ENCODE measurements at places on chromosomes 2 and 18. TPM values are rescaled to one million over a fixed set of nuclear protein-coding genes. Genes with fewer than 3 reads are reported as not detected.

The GKN2 gene
- not detected for total RNA-seq

DNA sequence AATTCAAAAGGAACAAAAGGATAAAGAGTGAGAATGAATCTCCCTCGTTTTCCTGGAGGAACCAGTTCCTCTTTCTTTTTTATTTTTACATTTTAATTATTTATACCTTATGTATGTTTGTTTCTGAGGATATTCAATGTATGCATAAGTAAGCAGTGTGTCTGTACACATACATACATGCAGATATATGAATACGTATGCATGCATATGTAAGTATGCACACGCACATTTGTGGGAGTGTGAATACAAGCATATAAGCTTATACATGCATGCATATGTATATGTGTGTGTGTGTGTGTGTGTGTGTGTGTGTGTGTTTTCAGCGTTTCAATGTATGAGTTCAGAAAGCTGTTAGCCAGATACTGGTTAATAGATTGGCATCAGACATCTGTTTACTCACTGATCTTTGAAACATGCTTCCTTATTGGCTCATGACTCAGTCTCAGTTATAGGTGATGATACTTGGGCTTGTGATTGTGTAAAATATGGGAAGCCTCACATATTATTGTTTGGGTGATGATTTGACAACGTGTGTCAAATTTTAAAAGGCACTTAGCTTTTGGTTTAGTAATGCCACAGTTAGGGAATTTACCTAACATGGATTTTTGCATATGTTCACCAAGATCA lies 279.7 kb upstream of the TRIB2 start:
- no peaks in the 10 kb centered on the region for H3K36me3 ChIP-seq
- no peak overlapping the region for H3K27ac ChIP-seq
- no peak overlapping the region for H3K4me3 ChIP-seq
- no peak for DNase-seq
- peaks cover 36% of the 10 kb centered on the region for H3K4me1 ChIP-seq
- no peaks in the 10 kb centered on the region for H3K27me3 ChIP-seq

GRCh38 chr2:13581471-13581870 lies 864.7 kb downstream of the TRIB2 start:
- no peaks in the 10 kb centered on the region for H3K27me3 ChIP-seq
- H3K4me1 ChIP-seq = no peaks in the 10 kb centered on the region
- H3K27ac ChIP-seq = no peak overlapping the region
- H3K4me3 ChIP-seq = no peak overlapping the region
- H3K36me3 ChIP-seq = no peaks in the 10 kb centered on the region

- no peaks in the 10 kb centered on the region for H3K36me3 ChIP-seq
- no peak overlapping the region for H3K4me3 ChIP-seq
- H3K4me1 ChIP-seq = no peaks in the 10 kb centered on the region
- no peak for DNase-seq
These were observed 114.5 kb upstream of the SCN1A start for GRCh38 chr2:166242309-166242708.

All from activated T-helper 2 cell treated with anti-CD3 and anti-CD28 coated beads, Interferon-gamma antibody, Interleukin-2, Interleukin-4, amounts not matched to agents 10 μg/mL and 5 μg/mL and 100 μg/mL, durations not matched to agents 14 hours and 24 hours and 36 hours (primary cell).